Renal cortical epithelial cell (primary cell): ENCODE measurements at places on chromosomes 13 and 19. TPM values are rescaled to one million over a fixed set of nuclear protein-coding genes. Genes with fewer than 3 reads are reported as not detected.

GRCh38 chr13:31949486-31949885, 82.1 kb upstream of the FRY start:
- no peak for DNase-seq

DNA sequence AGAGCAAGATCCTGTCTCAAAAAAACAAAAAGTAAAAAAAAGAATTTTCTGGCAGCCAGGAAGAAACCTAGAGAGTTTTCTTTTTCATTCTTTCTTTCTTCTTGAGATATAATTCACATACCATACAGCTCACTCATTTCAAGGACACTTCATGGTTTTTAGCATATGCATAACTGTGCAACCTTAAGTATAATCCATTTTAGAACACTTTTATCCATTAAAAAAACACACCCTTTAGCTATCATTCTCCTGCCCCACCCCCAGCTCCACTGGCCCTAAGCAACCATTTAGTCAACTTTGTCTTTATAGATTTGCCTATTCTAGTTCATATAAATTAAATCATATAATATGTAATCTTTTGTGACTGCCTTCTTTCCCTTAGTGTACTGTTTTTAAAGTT, 8.1 kb upstream of the IPO5 start:
- DNase-seq, result no peak

GRCh38 chr13:21747456-21747855, 76.6 kb downstream of the FGF9 start:
- no peak for DNase-seq

DNA sequence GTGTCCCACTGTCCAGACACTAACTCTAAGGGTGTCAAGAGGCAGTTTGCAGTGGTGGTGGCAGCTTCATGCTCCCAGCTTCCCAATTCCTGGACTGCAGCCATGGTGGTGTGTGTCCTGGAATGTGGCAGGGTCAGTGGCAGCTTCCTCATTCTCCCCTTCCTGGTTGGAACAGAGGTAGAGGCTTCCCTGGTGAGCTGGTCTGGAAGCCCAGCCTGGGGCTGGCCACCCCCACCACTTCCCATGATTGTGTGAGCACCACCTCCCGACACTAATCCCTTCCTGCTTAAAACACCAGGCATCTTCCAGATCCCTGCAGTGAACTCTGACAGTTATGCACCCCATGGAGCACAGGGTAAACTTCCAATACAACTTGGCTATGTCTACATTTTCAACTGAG, 134.9 kb downstream of the RAP2A start:
- DNase-seq, result no peak

DNA sequence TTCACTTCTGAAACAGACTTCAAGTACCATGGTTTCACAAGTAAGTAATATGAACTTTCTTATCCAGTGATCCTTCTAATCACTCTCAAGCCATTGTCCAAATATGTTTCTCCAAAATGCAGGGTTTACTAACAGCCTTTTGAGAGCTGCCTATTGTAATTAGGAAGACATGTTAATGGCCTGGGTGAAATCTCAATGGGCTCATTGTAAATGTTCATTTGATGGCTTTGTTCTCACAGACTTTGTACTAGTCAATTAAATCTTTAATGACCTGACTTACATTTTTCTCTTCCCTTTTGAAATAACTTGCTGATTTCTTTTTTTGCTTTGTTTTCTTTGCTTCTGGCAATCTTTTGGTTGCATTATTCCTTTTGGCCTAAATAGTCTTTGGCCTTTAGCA, 444.8 kb downstream of the LIG4 start:
- DNase-seq, result peak; percentile 18

DNA sequence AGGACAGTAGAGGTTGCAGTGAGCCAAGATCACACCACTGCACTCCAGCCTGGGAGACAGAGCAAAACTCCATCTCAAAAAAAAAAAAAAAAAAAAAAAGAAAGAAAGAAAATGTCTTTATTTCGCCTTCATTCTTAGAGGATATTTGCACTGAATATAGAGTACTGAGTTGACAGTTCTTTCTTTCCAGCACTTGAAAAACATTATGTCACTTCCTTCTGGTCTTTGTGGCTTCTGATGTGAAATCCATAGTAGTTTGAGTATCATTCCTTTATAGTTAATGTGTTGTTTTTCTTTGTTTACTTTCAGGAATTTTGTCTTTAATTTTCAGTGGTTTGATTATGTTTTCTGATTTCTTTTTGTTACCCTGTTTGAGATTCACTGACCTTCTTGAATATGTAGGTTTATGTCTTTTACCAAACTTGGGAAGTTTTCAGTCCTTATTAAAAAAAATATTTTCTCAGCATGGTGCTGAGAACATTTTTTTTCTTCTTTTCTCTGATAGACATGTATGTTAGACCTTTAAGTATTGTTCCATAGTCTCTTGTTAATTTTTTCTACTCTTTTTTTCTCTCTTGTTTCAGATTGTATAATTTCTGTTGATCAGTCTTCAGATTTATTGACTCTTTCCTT, 50.1 kb downstream of the PCCA start:
- DNase-seq, result no peak

GRCh38 chr13:107458269-107458668, 757.1 kb downstream of the LIG4 start:
- no peak for DNase-seq

- DNase-seq, result peak; percentile 9
These were observed 32.7 kb upstream of the MICU2 start for GRCh38 chr13:21636656-21637055.

- no peak for DNase-seq
These were observed 277.5 kb upstream of the SGCG start for GRCh38 chr13:22903301-22903700.

GRCh38 chr19:16096280-16096855, 15.3 kb upstream of the RAB8A start:
- DNase-seq, result no peak

DNA sequence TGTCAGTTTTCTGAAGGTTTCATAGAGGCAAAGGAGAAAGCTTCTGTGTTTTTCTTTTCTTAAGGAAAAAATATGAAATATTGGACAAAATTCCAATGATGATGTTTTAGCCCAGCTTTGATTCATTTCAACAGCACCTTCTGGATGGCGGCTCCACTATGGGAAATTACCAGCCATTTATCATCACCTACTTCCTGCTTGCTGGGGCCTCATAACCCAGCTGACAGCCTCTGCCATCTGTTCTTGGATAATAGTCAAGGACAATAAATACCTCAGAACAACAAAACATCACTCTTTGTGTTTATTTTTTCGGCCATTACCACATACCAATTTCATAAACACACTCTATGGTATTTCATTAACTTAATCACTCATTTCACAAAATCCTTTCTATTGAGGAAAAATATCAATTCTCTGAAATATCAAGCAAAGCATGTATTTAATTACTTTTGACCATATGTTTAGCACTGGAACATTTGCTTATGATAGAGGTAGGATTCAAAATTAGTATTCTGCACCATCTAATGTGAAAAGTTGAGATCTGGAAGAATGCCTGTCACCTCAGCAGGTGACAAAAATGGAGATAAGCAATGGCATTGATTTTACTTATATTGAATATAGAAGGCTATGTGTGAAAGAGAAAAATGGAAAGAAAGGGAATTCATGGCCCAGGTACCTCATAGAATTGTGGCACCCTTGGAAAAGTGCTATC, 629.7 kb downstream of the LIG4 start:
- DNase-seq, result no peak

DNA sequence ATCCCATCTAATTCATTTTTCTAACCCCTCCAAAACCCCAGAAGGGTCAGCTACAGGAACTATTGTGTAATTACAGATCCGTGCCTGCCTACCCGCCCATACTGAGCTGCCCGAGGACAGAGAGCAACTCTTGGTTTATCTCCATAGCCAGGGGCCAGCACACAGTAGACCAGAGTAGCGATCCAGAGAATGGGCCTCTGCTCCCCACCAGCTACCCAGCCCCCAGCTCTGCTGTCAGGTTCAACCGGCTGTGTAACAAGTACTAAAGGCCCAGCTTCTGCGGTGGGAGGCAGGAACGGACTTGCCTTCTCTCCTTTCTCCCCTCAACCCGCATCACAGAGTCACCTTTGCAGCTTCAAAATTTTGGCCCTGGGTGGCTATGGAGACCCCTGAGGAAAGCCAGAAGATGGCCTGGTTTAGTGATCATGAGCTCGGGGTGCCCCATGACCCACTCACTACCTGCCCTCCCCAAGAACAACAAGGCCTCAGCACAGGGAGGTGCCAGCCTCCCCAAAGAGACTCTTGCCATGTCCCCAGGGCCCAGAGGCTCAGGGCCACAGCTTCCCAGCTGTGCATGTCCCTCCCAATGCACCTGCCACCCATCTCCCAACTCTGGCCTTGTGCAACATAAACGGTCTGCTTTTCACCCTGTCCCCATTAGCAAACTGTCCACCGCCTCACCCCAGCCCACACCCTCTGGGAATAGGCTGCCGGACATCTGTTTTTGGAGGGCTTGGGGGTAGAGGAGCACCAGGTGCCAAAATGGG, 5.7 kb downstream of the CALM3 start:
- DNase-seq, result no peak

GRCh38 chr19:11191273-11191755, 6.0 kb downstream of the KANK2 start:
- DNase-seq, result no peak

DNA sequence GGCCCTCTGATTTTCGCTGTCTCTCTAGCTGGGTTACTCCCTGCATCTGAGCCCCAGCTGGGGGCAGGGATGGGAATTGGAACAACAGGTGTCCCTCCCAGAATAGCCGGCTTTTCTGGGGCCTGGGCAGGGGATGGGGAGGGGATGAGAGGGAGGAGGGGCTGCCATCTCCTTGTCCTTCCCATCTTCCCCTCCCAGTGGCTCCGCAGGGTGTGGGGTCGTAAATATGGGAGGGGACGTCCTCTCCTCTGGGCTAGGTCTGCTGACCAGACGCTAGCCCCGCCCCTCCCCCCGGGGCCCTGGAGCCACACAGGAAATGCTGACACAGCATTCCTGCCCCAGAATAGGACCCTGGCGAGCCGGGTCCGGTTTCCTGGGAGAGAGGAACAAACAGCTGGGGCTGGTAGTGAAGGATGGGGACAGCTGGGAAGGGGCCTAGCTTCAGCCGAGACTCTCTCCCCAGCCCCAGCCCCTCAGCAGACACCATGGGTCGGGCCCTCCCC, 1.1 kb downstream of the RYR1 start:
- no peak for DNase-seq

DNA sequence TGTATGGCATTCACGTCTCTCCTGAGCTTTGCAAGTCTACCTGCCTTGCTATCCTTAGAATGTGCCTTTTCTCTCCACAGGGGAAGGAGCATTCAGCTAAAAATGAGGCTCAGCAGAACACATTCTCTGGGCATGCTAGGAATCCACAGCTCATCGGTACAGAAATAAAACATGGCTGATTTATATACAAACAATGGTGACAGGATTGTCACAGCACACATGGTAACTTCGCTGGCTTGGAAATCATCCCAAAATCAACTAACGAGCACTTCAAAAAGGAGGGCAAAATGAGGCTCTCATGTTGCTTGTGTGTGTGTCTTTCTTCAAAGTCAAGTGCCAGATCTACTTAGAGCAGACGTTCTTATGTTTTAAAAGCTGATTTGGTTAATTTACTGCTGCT, 373.0 kb downstream of the FGF14 start:
- DNase-seq, result no peak

DNA sequence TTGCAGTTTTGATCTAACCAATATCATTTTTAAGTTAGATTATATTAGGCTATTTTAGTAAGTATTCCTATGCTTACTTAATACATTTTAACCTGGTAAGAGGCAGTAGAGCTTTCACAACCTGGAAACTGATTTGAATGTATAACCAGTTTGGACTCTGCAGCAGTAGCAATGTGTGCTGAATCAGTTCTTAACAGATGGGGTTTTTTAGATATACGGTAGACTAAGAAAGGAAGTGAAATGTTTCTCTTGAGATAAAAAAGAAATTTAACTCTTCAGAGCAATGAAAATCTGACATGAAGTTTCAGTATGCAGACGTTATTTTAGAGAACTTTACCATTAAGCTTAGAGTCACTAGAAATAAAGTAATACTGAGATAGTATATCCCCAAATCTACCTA, 2.7 kb downstream of the NBEA start:
- peak; percentile 23 for DNase-seq

GRCh38 chr19:48006762-48007161, 12.3 kb downstream of the ELSPBP1 start:
- no peak for DNase-seq

DNA sequence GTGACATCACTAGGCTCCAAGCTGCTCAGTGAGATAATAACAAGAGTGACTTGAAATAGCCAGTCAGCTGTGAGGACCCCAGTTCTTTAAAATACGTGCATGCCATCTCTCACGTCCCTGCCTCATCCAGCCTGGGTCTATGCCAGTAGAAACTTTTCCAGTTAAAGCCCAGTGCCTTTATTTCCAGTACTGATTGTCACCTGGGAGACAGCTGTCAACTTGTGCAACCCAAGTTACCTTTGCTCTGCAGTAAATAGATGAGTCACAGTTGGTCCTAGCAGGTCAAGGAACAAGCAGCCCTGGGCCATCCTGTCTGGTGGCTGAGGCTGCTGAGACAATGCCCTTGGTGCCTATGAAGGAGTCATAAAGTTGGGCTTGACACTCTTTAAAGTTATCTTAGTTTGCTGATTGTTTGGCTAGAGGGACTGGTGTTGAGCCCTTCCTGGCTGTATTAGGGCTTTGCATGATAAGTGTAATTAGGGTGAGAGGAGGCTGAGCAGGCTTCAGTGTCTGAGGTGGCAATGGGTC, 228.7 kb downstream of the LACC1 start:
- peak; percentile 90 for DNase-seq

The ZNF439 gene
- total RNA-seq, result 3.8 and 12.9 TPM in 2 replicates

The ZNF865 gene
- total RNA-seq, result 1.0 and 5.8 TPM in 2 replicates

The SLC25A30 gene
- 49.8 and 75.9 TPM in 2 replicates for total RNA-seq

The CRB3 gene
- 57.4 and 121 TPM in 2 replicates for total RNA-seq

The GGN gene
- 0.80 and 1.7 TPM in 2 replicates for total RNA-seq

The IL4I1 gene
- 4.9 and 25.7 TPM in 2 replicates for total RNA-seq

The EVI5L gene
- 10.8 and 22.9 TPM in 2 replicates for total RNA-seq

The PCDH9 gene
- 0.52 and 4.6 TPM in 2 replicates for total RNA-seq

The ZNF681 gene
- 2.3 and 2.8 TPM in 2 replicates for total RNA-seq

The CD320 gene
- 24.1 and 24.6 TPM in 2 replicates for total RNA-seq

The PLIN3 gene
- total RNA-seq, result 348 and 378 TPM in 2 replicates

The HCST gene
- total RNA-seq, result not detected in 2 replicates

The IFNL1 gene
- not detected in 2 replicates for total RNA-seq

The A1BG gene
- total RNA-seq, result 6.2 TPM in 1 of 2 replicates, not detected in the other
